H1 (cell line): ENCODE measurements at places on chromosomes 11 and 22. TPM values are rescaled to one million over a fixed set of nuclear protein-coding genes. Genes with fewer than 3 reads are reported as not detected.

The LDLRAD3 gene
- total RNA-seq: 18.6 and 22.6 TPM in 2 replicates

The RPS3 gene
- total RNA-seq: 3,813 and 3,882 TPM in 2 replicates

GRCh38 chr11:78230161-78230877, 41.6 kb downstream of the USP35 start:
- no peaks in the 10 kb centered on the region for H3K4me1 ChIP-seq
- no peak overlapping the region for H3K4me3 ChIP-seq
- no peak overlapping the region for H3K27ac ChIP-seq

DNA sequence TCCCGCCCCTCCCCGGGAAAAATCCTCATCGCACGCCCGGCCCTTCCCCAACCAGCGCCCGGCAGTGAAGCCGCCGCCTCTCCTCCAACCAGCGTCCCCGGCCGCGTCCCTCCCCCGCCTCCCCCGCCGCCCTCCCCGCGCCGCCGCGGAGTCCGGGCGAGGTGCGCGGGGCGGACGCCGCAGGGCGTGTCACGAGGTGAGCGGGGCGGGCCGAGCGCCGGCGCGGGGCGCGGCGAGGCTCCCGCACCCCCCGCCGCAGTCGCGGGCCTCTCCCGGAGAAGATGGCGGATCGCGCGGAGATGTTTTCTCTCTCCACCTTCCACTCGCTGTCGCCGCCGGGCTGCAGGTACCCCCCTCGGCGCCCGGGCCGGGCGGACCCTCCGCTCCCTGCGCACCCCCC, at the start of gene MAPK8IP2:
Gene MAPK8IP2 (plus strand): TSS at position 256 of the 400 bp plus-strand sequence. CDS start 26 bp downstream, at position 282.
- peak; percentile 49 for DNase-seq
- H3K36me3 ChIP-seq: no peaks in the 10 kb centered on the region
- peak within 1 kb of the TSS; percentile 57 for H3K4me3 ChIP-seq

GRCh38 chr11:130599073-130599654, 150.7 kb downstream of the ADAMTS15 start:
- no peak overlapping the region for H3K27ac ChIP-seq
- no peak overlapping the region for H3K4me3 ChIP-seq
- H3K36me3 ChIP-seq: no peaks in the 10 kb centered on the region

GRCh38 chr11:76706667-76707066, 36.1 kb upstream of the LRRC32 start:
- H3K27me3 ChIP-seq: no peaks in the 10 kb centered on the region
- H3K36me3 ChIP-seq: no peaks in the 10 kb centered on the region
- peaks cover 2% of the 10 kb centered on the region; the same call in 1 of the 2 replicates for H3K4me1 ChIP-seq
- H3K27ac ChIP-seq: no peak overlapping the region
- DNase-seq: no peak

GRCh38 chr11:8060801-8061554, 20.0 kb upstream of the TUB start:
- no peak overlapping the region for H3K27ac ChIP-seq
- H3K4me1 ChIP-seq: peaks cover 5% of the 10 kb centered on the region
- no peak overlapping the region for H3K4me3 ChIP-seq
- no peaks in the 10 kb centered on the region for H3K27me3 ChIP-seq

DNA sequence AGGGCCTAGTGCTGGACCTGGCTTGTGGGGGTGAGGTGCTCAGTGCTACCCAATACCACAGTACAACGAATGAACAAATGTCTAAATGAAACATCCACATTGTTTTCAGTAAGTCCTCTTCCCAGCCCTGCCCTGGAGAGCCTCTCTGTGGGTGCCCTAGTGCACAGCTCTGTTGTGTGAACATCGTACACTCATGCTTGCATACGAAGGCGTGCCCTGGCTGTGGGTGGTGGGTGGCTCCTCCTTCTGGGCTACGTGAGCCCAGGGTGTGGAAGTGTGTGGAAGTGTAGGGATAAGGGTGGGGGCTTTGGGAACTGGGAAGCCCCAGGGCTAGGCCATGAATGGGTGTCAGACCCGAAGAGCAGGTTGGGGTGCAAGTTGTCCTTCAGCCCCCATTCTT, 592 bp upstream of the NLRX1 start:
- DNase-seq: no peak
- no peaks in the 10 kb centered on the region for H3K27me3 ChIP-seq
- no peak overlapping the region; the same call in 1 of the 2 replicates for H3K4me3 ChIP-seq
- H3K4me1 ChIP-seq: no peaks in the 10 kb centered on the region; the same call in none of the 2 replicates
